T-helper 2 cell treated with Interferon-gamma antibody and Interleukin-4, amounts not matched to agents 5 μg/mL and 100 μg/mL, for 36 hours (primary cell): ENCODE measurements at places on chromosomes 12 and 14.

DNA sequence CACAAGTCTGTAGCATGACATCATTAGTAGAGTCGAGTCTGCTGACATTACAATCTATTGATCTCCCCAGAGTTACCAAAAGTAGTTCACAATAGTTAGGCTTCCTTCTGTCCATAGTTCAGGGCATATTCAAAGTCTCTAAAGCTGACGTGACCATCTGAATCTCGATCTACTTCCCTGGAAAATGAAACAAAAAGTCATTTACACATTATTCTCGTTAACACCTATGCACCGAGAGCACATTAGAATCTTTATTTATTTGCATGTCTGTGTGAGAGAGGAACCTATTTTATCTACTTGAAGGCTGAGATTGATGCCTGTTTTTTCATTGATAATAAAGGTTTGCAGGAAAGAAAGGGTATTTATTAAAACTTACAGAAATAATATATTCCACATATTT lies 157.4 kb downstream of the EFCAB11 start:
- no peak for DNase-seq

GRCh38 chr12:9648701-9649531 lies 20.6 kb upstream of the CLEC2D start:
- no peak for DNase-seq

GRCh38 chr14:41403360-41403759 lies 203.3 kb upstream of the LRFN5 start:
- no peak for DNase-seq

- DNase-seq: no peak
Measured at GRCh38 chr14:49679271-49679670, 8.7 kb downstream of the POLE2 start.

DNA sequence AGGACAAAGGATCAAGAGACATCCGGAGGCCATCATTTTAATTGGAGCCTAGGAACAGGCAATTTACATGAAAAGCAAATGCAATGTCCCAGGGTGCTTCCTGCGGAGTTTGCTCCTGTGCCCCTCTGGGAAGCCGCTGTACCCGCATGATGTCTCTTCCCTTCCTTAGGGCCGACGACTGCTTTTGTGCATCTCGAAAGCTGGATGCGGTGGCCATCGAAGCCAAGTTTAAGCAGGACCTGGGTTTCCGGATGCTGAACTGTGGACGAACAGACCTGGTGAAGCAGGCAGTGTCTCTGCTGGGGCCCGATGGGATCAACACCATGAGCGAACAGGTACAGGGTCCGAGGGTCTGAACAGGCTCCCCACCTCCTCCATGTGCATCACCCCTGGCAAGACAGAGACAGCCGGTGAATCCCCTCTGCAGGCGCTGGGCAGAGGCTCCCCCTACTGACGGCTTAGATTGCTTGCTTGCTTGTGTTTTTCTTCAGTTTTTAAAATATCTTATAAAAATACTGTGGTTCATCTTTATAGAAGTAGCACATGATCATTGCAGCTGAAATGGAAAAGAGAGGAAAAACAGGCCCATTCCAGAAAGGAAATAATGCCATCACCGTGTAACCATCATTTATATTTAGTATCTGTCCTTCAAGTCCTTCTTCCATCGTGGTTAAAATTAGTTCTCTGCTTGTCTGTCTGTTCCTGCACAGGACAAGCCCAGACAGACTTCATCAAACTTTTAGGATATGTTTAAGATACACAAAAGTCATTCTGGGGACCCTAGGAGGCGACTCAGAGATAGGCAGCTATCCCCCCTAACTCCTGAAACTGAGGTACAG lies 75.4 kb upstream of the PWP1 start:
- no peak for DNase-seq

GRCh38 chr12:41348198-41348597 lies 160.1 kb downstream of the PDZRN4 start:
- no peak for DNase-seq

- DNase-seq: no peak
Measured at GRCh38 chr14:68486809-68487208, 306.1 kb downstream of the ZFP36L1 start.

- DNase-seq: peak; percentile 28
Measured at GRCh38 chr12:4215229-4216186, 58.1 kb upstream of the CCND2 start.

- no peak for DNase-seq
Measured at GRCh38 chr14:23049011-23049410, 7.0 kb downstream of the PSMB11 start.

DNA sequence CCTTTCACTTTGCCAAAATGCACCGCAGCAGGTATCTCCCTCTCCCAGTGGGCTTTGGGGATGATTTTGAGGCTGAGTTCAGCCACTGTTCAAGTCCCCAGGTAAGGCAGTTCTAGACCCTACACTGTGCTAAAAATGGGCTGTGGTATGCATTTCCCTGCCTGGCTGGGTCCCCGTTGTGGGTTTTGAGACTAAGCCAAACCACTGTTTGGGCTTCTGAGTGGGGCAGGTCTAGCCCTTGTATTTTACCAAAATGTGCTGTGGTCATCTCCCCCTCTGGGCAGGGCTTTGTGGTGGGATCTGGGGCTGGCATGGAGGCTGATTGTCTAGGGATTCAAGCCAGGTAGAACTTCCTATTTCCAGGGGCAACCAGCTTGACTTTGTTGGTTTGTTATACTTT lies 13.6 kb upstream of the OR4Q3 start:
- DNase-seq: no peak

DNA sequence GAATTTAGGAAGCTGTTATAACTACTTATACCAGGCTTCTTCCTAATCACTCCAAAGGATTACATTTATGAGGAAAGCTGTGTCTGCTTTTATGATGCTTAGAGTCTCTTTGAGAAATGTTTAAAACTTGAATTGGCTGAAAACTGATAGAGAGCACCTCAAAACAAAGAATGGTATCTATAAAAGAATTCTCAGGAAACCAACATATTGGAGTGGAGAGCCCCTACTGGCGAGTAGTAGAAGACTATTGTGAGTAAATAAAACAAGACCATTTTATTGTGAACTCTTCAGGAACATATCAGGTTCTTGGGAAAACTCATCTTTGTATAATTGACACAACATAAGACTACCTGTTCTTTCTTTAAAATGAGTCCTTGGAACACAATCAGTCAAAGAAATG lies 578.6 kb downstream of the RERGL start:
- no peak for DNase-seq

- DNase-seq: no peak
Measured at GRCh38 chr12:107783406-107784376, 9.2 kb downstream of the ASCL4 start.

GRCh38 chr12:114209861-114210260 lies 196.1 kb downstream of the TBX5 start:
- no peak for DNase-seq

DNA sequence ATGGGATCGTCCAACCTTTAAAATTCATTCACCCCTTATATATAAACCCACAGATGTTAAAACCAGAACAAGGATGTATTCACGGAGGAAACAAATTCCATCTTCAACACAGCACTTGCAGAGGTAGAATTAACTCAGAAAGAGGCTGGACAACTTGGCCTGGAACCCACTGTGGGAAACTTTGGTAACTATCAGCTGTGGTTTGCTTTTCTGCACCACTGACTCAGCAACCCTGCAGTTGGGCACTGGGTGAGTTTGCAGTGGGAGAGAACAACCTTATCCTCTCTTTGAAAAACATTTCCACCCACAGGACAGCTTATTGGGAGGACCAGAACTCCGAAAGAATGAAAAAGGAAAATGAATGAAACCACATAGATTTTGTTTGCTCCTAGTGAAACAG lies 66.3 kb downstream of the ZNF664 start:
- DNase-seq: no peak

DNA sequence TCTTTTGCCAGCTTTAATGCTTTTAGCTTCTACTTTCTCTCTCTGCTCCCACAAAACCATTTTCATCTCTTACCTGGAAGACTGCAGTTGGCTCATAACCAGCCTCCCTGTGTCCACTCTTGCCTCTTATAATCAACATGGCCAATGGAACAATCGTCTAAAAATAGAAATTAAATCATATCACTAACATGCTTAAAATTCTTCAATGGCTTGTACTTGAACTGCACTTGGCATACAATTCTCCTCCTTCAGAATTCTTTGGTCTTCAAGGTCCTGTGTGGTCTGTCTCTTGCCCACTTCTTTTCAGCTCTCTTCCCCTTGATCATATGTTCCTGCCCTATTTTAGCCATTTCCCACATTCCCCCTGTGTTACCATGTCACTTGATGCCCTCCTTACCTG lies 342.2 kb downstream of the ATP23 start:
- DNase-seq: no peak

GRCh38 chr12:42589465-42590329 lies at the start of gene PRICKLE1:
Gene PRICKLE1, minus strand, starts transcription at chr12:42589746. Its CDS starts 117,230 bp downstream, at chr12:42472516.
- peak; percentile 52 for DNase-seq

DNA sequence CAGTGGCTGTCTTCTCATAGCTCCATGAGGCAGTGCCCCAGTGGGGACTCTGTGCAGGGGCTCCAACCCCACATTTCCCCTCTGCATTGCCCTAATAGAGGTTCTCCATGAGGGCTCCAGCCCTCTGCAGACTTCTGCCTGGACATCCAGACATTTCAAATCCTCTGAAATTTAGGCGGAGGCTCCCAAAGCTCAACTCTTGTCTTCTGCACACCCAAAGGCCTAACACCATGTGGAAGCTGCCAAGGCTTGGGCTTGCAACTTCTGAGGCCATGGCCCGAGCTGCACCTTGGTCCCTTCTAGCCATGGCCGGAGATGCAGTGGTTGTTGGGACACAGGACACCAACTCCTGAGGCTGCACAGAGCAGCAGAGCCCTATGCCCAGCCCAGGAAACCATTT lies 20.5 kb upstream of the PPP2R5C start:
- DNase-seq: no peak

DNA sequence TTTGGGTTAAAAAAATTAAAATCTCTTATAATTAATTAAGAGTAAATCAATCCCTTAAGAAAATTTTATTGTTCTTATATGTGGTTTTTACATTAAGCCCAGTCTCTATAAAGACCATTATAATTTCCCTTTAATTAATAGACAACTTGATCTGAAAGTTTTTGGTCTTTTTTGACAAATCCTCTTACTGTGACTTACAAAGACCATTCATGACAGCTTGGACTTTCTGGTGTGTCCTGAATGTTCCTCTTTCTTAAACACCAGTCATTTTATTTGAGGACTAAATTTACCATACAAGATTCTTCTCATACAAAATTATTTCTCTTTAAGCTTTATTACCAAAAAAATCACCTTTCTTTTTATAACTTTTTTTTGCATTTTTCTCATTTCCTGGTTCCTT lies 368.3 kb downstream of the ADGRD1 start:
- DNase-seq: no peak

- DNase-seq: no peak
Measured at GRCh38 chr14:87992346-87992717, 650 bp downstream of the GALC start.

- no peak for DNase-seq
Measured at GRCh38 chr12:28568118-28568517, 377.9 kb downstream of the CCDC91 start.

- DNase-seq: no peak
Measured at GRCh38 chr14:30312214-30312613, 246.7 kb upstream of the G2E3 start.

- no peak for DNase-seq
Measured at GRCh38 chr14:32762886-32763285, 175.8 kb upstream of the NPAS3 start.

- DNase-seq: no peak
Measured at GRCh38 chr14:59116984-59117415, 71.5 kb upstream of the DAAM1 start.

- DNase-seq: no peak
Measured at GRCh38 chr12:105071981-105072380, 12.3 kb downstream of the ALDH1L2 start.

GRCh38 chr12:108621161-108621560 lies 12.5 kb downstream of the SELPLG start:
- DNase-seq: no peak

DNA sequence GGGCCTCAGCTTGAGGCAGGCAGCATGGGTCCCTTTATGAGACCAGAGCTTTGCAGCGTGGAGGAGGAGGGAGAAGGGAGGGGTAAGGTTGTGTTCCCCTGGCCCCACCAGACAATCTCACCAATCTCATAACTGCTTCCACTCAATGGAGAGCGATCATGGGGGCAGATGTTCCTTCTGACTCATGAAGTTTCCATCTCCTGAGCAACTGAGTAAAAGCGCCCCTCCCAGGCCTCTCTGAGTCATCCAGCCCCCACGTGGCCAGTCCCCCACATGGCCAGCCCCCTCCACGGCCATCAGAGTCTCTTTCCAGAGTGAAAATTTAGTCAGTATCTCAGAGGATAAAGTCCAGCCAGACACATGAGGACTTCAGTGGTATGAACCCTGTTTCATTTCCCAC lies 39.2 kb upstream of the PLXNC1 start:
- peak; percentile 72 for DNase-seq

DNA sequence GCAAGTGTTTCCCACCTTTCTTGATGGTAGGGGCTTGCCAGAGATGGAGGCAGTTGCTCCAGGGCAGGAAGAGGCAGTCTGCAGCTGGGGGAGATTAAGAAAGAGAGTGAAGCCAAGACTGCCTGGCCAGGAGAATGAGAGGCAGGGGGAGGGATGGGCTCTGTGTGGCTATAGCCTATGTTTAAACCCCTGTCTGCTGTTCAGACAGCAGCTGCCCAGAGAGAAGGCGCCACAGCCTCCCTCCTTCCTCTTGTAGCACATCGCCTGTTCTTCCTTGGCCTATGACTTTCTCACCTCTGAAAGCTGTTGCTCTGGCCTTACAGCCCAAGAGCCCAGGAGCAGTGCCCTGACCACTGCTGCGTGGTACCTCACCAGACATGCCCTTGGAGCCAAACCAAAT lies 61.7 kb downstream of the EMP1 start:
- DNase-seq: no peak

- no peak for DNase-seq
Measured at GRCh38 chr12:128439796-128440195, 172.8 kb downstream of the TMEM132C start.

DNA sequence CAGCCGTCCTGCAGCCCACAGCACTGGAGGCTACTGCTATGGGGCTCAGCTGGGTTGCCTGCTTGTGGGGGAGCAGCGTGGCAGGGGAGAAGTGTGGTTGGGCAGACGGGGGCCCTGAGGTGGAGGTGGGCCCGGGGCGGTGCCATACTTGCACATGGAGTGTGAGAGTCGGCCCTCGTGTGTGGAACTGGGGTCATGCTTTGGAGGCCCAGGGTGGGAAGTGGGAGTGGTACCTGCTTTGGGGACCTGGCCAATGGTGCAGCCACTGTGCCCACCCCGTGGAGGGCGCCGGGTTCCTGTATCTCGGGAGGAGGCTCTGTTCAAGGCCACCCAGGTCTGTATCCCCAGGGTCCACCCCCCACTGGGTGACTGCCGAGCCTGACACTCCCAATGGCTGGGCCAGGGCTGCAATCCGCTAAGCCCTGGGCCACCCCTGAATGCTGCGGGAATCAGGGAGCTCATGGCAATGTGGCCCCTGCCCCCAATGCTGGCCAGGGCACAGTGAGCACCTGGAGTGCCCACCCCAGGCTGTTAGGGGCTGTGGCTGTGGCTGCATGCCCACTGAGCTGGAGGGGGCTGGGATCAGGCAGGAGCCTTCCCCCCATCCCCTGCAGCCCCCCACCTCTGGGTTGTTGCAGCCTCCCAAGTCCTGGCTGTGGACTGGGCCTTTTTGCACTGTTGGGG lies 157.9 kb upstream of the SLC38A2 start:
- no peak for DNase-seq
